ENCODE measurements at places on chromosomes 3 and 15. TPM values are rescaled to one million over a fixed set of nuclear protein-coding genes. Genes with fewer than 3 reads are reported as not detected.

The ARHGEF26 gene
- 0.64 TPM for total RNA-seq

The LNP1 gene
- total RNA-seq: 1.2 TPM

The CCDC80 gene
- 87.0 TPM for total RNA-seq

The ETV5 gene
- total RNA-seq: 43.3 TPM

The CD96 gene
- total RNA-seq: 43.9 TPM

The CHST2 gene
- total RNA-seq: 40.6 TPM

The VGLL3 gene
- total RNA-seq: 6.0 TPM

The COPB2 gene
- total RNA-seq: 81.0 TPM

The DAZL gene
- total RNA-seq: not detected

The PCSK6 gene
- total RNA-seq: 304 TPM

The SLC7A14 gene
- total RNA-seq: not detected

The USP13 gene
- 6.6 TPM for total RNA-seq

The UROC1 gene
- not detected for total RNA-seq

The TMEM44 gene
- 11.5 TPM for total RNA-seq

The UACA gene
- total RNA-seq: 50.1 TPM

The PTX3 gene
- 26.5 TPM for total RNA-seq

GRCh38 chr15:43941555-43941954, 114.8 kb downstream of the WDR76 start:
- no peaks in the 10 kb centered on the region for H3K36me3 ChIP-seq
- H3K27me3 ChIP-seq: no peaks in the 10 kb centered on the region
- no peaks in the 10 kb centered on the region for H3K4me1 ChIP-seq
- H3K27ac ChIP-seq: no peak overlapping the region

DNA sequence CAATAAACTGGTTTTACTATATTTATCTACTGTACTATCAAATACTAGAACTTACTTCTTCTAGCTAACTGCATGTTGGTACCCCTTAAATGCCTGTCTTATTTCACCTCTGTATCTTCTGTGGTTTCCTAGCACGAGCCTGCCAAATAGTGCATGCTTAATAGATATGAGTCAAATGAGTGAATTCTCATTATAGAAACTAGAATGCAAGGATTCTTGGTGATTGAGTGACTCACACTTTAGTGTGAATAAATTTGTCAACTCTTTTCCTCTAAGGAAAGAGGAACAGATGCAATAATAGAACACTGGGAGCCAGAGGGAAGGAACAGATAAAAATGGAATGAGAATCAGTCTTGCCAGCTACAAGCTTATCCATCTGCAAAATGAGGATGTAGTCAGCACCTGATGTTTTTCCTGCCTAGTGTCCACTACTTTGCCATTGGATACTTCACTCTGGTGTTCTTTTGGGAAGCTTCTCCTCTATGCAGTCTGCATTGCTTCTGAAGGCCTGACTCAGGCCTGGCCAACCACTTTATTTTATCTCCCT, 189.1 kb upstream of the CADPS start:
- no peak overlapping the region for H3K27ac ChIP-seq
- no peaks in the 10 kb centered on the region for H3K4me1 ChIP-seq
- H3K36me3 ChIP-seq: no peaks in the 10 kb centered on the region
- no peaks in the 10 kb centered on the region for H3K27me3 ChIP-seq

DNA sequence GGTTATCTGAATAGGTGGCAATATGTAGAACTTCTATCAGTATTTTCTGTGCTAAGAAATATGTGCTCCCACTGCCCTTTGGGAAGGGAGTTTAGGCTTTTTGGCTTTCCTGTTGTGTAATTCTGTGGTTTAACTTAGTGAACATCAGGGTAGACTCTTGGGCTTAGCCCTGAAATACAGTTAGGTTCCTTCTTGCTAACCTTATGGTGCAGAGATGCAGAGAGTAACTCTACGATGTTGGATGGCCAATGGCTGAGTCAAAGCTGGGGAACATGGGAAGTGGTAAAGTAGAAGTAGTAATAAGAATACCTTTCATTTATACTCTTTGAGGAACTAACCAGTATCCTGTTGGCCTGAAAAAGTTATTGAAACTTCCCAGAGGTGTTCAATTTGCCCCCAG, 80.8 kb upstream of the IL12A start:
- no peak overlapping the region for H3K4me3 ChIP-seq
- peaks cover 20% of the 10 kb centered on the region for H3K4me1 ChIP-seq
- H3K27me3 ChIP-seq: no peaks in the 10 kb centered on the region
- no peaks in the 10 kb centered on the region for H3K36me3 ChIP-seq
- DNase-seq: no peak

DNA sequence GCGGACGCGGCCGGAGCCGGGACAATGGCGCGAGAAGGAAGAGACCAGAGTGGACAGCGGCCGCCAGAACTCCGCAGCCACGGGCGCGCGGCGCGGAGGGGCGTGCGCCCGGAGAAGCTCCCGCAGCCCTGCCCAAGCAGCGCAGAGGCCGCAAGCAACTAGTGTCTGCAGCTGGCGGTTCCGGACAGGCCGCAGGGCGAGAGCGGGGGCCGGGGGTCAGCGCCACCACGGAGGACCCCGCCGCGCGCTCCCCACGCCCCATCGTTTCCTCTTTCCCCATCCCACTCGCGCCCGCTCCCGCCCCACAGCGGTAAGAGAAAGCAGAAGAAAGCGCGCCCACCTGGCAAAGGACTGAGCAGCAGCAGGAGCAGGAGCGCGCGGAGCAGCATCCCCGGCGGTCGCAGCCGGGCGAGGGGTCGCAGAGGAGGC, 440 bp downstream of the PRTG start:
- no peak overlapping the region for H3K27ac ChIP-seq
- peaks cover 35% of the 10 kb centered on the region for H3K27me3 ChIP-seq
- peaks cover 23% of the 10 kb centered on the region for H3K4me1 ChIP-seq
- no peak for DNase-seq
- no peaks in the 10 kb centered on the region for H3K36me3 ChIP-seq

GRCh38 chr15:74443100-74443909, 9.5 kb upstream of the SEMA7A start:
- no peaks in the 10 kb centered on the region for H3K27me3 ChIP-seq
- peaks cover 8% of the 10 kb centered on the region for H3K4me1 ChIP-seq
- peak overlapping the region; percentile 69 for H3K27ac ChIP-seq
- H3K36me3 ChIP-seq: peaks cover 36% of the 10 kb centered on the region

GRCh38 chr15:80055933-80056332, 3.5 kb upstream of the ZFAND6 start:
- DNase-seq: no peak
- no peak overlapping the region for H3K27ac ChIP-seq
- H3K4me3 ChIP-seq: no peak overlapping the region
- no peaks in the 10 kb centered on the region for H3K36me3 ChIP-seq
- no peaks in the 10 kb centered on the region for H3K27me3 ChIP-seq
- H3K4me1 ChIP-seq: peaks cover 13% of the 10 kb centered on the region

DNA sequence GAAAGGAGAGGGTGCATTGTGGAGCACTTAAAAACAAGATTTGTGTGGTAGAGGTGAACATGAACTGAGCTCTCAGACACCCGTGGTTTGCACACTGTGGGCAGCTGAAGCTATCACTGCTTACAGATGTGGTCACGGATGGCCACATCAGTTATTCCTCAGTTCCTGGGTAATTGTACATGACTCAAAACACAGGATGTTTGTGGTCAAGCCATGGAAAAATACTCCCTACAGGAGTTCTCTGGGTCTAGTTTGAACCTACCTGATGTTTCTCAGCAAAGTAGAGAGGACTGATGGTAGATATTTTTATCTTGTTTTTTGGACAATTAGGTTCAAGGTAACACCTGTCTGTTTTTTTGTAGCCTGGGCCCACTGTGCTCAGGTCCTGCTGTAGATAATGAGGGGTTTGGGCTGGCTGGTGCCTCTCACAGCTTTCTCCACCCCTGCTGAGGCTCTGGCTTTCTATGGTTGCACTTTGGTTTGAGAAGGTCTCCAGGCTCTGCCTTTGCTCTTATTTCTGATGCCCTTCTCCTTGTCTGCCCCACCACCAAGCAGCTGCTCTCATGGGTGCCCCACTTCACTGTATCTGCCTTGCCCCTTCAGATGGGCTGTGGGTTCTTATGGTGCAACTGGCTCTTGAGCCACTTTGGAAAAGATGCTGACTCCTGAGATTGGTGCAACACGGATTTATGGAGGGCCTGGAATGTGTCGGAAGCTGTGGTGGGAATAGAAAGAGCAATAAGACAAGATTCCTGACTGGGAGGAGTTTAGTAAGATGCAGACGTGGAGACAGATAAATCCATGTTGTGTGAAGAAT, 40.1 kb downstream of the CDCP1 start:
- no peaks in the 10 kb centered on the region for H3K36me3 ChIP-seq
- H3K27ac ChIP-seq: no peak overlapping the region
- no peak overlapping the region for H3K4me3 ChIP-seq
- peaks cover 3% of the 10 kb centered on the region for H3K4me1 ChIP-seq
- no peak for DNase-seq

DNA sequence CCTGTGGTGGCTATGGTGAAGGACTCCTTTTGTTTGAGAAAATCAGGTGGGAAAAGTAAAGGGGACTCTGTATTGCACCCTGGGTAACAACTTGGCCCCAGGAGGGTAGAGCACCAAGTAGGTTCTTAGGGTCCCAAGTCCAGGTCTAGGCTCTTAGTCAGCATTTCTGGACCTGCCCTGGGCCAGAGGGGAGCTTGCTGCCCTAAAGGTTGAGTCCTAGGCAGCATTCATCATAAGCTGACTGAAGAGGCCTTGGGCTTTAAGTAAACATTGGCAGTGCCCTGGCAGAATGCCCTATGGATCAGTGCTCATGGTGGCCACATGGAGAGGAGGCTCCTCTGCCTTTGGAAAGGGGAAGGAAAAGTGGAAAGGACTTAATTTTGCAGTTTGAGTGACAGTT, 268.5 kb upstream of the CTNNB1 start:
- H3K36me3 ChIP-seq: no peaks in the 10 kb centered on the region
- no peak for DNase-seq
- no peaks in the 10 kb centered on the region for H3K4me1 ChIP-seq
- H3K4me3 ChIP-seq: no peak overlapping the region
- no peaks in the 10 kb centered on the region for H3K27me3 ChIP-seq
- no peak overlapping the region for H3K27ac ChIP-seq

- no peak overlapping the region for H3K4me3 ChIP-seq
- H3K4me1 ChIP-seq: no peaks in the 10 kb centered on the region
- no peak overlapping the region for H3K27ac ChIP-seq
- DNase-seq: no peak
- no peaks in the 10 kb centered on the region for H3K36me3 ChIP-seq
Measured at GRCh38 chr3:55531321-55531720, 44.2 kb upstream of the WNT5A start.

- H3K4me1 ChIP-seq: peaks cover 7% of the 10 kb centered on the region
- H3K36me3 ChIP-seq: no peaks in the 10 kb centered on the region
- no peak overlapping the region for H3K27ac ChIP-seq
- DNase-seq: no peak
- no peaks in the 10 kb centered on the region for H3K27me3 ChIP-seq
Measured at GRCh38 chr3:38837358-38837757, 21.3 kb upstream of the SCN10A start.

- no peak overlapping the region for H3K4me3 ChIP-seq
- no peak overlapping the region for H3K27ac ChIP-seq
- H3K36me3 ChIP-seq: no peaks in the 10 kb centered on the region
- no peaks in the 10 kb centered on the region for H3K4me1 ChIP-seq
Measured at GRCh38 chr3:141147657-141148056, 84.0 kb upstream of the PXYLP1 start.

GRCh38 chr3:5032844-5033243, 53.6 kb downstream of the BHLHE40 start:
- no peak overlapping the region for H3K27ac ChIP-seq
- H3K27me3 ChIP-seq: no peaks in the 10 kb centered on the region
- H3K36me3 ChIP-seq: no peaks in the 10 kb centered on the region
- DNase-seq: no peak

- H3K27ac ChIP-seq: peak overlapping the region; percentile 96
- no peaks in the 10 kb centered on the region for H3K27me3 ChIP-seq
- peaks cover 29% of the 10 kb centered on the region for H3K4me1 ChIP-seq
- DNase-seq: no peak
Measured at GRCh38 chr15:67520321-67521028, 456 bp upstream of the C15orf61 start.

DNA sequence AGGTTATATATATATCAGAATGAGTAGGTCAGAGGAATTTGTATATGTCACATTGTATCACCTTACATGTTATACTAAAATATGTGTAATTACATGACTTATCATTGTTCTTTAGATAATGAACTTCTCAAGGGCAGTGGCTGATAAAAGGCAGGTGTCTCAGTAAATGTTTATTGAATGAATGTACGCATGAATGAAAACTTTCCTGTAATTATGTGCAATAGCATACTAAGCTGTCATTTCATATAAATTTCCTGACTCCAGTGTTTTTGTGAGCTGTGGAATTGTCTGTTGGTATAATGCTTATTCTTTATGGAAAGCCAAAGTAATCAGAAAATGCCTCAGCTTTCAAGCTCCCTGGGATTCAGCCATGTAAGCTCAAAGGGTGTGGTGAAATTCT, 4.2 kb downstream of the TBC1D23 start:
- peaks cover 84% of the 10 kb centered on the region for H3K4me1 ChIP-seq
- H3K27ac ChIP-seq: no peak overlapping the region
- H3K4me3 ChIP-seq: no peak overlapping the region
- no peak for DNase-seq
- H3K27me3 ChIP-seq: no peaks in the 10 kb centered on the region

DNA sequence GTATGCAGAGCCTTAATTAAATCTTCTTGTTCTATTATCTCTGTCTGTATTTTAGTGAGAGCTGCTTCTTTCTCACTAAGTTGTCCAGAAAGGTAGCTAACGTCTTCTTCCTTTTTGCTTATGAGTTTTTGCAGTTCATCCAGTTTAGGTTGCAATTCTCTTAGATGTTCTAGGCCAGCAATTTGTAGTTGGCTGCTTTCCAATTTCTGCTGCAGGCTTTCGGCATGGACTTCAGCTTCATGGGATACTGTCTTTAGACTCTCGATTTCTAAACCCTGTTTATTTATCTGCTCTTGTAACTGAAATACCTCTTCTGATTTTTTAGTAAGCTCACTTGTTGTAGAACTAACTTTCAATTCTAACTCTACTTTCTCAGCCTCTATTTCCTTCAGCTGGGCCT, 35.5 kb upstream of the HCLS1 start:
- H3K27me3 ChIP-seq: no peaks in the 10 kb centered on the region
- no peak overlapping the region for H3K27ac ChIP-seq
- H3K36me3 ChIP-seq: peaks cover 29% of the 10 kb centered on the region
- no peak overlapping the region for H3K4me3 ChIP-seq
- no peaks in the 10 kb centered on the region for H3K4me1 ChIP-seq
- no peak for DNase-seq

DNA sequence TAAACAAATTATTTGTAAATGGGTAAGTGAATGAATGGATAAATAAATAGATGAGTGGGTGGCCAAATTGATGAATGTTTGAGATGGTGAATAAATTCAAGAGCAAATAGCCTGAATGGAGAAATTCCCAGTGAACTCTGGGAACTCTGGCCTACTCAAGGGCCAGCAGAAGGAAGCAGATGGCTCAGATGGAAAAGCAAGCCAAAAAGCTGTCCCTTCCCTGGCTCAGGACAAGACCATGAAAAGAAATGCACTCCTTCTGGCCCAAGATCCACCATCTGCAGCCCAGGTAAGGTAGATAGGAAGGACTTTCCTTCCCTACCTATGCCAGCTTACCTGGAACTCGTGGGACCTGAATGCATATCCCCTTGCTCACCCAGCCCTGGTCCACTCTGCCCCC, 37.6 kb upstream of the CLDN18 start:
- no peak overlapping the region for H3K4me3 ChIP-seq
- no peaks in the 10 kb centered on the region for H3K27me3 ChIP-seq
- no peak overlapping the region for H3K27ac ChIP-seq

GRCh38 chr3:152797751-152798432, 37.0 kb upstream of the P2RY1 start:
- no peaks in the 10 kb centered on the region for H3K27me3 ChIP-seq
- no peaks in the 10 kb centered on the region for H3K4me1 ChIP-seq
- H3K27ac ChIP-seq: no peak overlapping the region
- DNase-seq: no peak

Measured in spleen (tissue), 13 donors.